ENCODE measurements at places on chromosomes 2 and 18. TPM values are rescaled to one million over a fixed set of nuclear protein-coding genes. Genes with fewer than 3 reads are reported as not detected.

The ASB18 gene
- total RNA-seq: not detected

DNA sequence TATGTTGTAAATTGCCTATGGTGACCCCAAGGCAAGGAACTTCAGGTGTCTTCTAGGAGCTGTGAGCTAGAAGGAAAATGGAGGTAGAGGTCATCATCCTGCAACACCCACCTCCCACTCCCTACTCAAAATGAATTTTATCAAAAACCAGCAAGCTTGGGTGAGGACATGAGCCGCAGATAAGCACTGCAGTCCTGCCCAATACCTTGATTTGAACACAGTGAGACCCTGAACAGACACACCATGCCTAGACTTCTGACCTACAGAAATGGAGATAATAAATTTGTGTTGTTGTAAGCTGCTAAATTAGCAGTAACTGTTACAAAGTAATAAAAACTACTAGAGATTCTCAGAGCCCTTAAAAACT is 13.4 kb downstream of the MEX3C start:
- H3K27me3 ChIP-seq: no peaks in the 10 kb centered on the region
- H3K4me3 ChIP-seq: no peak overlapping the region
- H3K4me1 ChIP-seq: peaks cover 32% of the 10 kb centered on the region
- peaks cover 3% of the 10 kb centered on the region for H3K36me3 ChIP-seq

DNA sequence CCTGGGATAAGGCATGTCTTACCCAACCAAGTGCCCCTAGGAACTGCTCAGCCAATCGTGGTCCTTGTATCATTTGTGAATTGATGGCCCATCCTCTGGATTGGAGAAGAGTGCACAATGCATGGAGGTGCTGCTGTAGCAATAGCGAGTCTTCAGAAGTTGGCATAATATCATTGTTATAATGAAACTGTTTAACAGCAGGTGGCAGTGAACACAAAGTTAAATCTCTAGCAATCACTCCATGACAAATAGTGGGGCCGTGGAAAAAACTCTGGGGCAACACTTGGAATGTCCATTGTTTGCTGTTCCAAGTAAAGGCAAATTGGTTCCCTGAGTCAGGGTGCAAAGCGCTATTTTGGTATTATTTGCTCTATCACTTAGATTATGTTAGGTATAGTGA is 11.4 kb downstream of the REG1A start:
- peaks cover under 1% of the 10 kb centered on the region for H3K27me3 ChIP-seq
- H3K4me1 ChIP-seq: no peaks in the 10 kb centered on the region
- no peaks in the 10 kb centered on the region for H3K36me3 ChIP-seq
- no peak overlapping the region for H3K4me3 ChIP-seq
- H3K27ac ChIP-seq: peak overlapping the region; percentile 41

- H3K36me3 ChIP-seq: peaks cover 20% of the 10 kb centered on the region
- H3K27me3 ChIP-seq: no peaks in the 10 kb centered on the region
- peaks cover 21% of the 10 kb centered on the region for H3K4me1 ChIP-seq
- H3K4me3 ChIP-seq: no peak overlapping the region
Observed at GRCh38 chr18:49588971-49589370, 27.1 kb downstream of the LIPG start.

DNA sequence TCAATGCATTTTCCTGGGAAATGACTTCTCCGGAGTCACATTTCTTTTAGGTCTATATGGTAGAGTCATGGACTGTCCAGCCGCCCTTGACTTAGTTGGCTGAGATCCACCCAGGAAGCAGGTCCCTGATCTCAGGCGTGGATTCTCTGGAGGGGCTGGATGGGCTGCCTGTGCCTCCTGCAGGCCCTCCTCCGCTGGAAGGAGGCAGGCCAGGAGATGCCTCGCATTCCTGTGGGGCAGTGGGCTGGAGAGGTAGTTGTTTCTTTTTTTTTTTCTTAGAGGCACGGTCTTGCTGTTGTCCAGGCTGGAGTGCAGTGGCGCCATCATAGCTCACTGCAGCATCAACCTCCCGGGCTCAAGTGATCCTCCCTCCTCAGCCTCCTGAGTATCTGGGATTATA is 129.0 kb upstream of the MYCN start:
- H3K4me1 ChIP-seq: peaks cover 68% of the 10 kb centered on the region
- no peak overlapping the region for H3K4me3 ChIP-seq
- no peaks in the 10 kb centered on the region for H3K27me3 ChIP-seq
- no peaks in the 10 kb centered on the region for H3K36me3 ChIP-seq

GRCh38 chr2:78355967-78356366 is 669.5 kb upstream of the REG3G start:
- no peak overlapping the region for H3K4me3 ChIP-seq
- no peak for DNase-seq
- H3K4me1 ChIP-seq: peaks cover 5% of the 10 kb centered on the region
- H3K36me3 ChIP-seq: no peaks in the 10 kb centered on the region
- H3K27me3 ChIP-seq: no peaks in the 10 kb centered on the region

DNA sequence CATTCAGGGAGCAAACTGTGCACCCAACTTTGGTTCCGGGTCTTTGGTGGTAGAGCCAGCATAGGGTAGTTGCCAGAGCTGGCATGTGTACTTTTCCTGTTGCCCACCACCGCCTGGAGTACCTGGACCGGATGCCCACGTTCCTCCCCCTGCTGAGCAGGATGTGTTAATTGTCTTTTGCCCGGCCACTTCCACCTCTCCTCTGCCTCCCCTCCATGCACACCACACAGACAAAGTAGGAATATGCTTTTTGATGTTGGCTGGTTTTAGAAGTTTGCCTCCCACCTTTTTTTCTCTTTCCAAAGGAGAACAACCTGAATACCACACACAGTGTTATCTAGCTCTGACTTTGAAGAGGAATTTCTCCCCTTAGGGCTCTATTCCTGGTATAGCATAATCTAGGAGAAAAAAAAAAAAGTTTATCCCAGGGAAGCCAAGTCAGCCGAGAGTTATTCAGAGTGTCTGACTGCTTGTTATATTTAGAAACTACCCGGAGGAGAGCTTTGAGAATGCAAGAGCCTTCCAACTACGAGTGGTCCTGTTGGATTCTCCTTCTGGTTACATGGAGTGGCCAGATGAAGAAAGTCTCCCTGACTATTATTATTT is 111.9 kb downstream of the SETBP1 start:
- peaks cover 4% of the 10 kb centered on the region for H3K36me3 ChIP-seq
- DNase-seq: no peak
- H3K4me1 ChIP-seq: peaks cover 73% of the 10 kb centered on the region
- H3K27ac ChIP-seq: peak overlapping the region; percentile 63
- H3K27me3 ChIP-seq: no peaks in the 10 kb centered on the region
- no peak overlapping the region for H3K4me3 ChIP-seq

All from neural crest cell (in vitro differentiated cells).